ENCODE measurements at places on chromosomes 11 and 22.

DNA sequence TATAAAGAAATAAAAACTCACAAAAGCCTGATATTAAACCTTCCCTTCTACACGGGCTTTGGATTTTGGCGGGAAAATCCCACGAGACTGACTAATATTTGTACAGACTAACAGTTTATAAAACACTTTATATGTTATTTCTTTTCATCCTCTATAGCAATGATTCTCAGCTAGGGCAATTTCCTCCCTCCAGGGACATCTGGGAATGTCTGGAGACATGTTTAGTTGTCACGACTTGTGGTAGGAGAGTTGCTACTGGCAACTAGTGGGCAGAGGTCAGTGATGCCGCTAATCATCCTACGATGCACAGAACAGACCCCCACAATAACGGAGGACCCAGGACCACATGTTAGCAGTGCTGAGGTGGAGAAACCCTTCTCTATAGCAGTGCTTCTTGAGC lies 304.8 kb upstream of the PITPNB start:
- DNase-seq, result no peak

DNA sequence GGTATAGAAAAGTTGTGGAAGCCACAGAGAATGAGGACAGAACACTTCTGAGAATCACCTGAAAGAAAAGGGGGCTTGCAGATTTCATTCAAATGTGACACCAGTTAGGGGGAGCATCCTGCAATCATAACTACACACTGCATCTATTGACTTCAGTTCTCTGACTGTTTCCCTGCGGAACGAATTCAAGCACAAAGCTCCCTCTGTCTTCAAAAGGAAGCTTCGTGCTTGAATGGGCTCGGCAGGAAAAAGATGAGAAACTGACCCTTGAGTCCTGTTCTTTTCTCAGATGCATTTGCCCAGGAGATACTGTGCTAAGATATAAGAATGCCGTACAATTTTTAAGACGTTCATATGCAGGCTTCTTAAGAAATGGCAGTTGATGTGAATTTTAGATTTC lies 2000.4 kb upstream of the RAG2 start:
- no peak for DNase-seq

DNA sequence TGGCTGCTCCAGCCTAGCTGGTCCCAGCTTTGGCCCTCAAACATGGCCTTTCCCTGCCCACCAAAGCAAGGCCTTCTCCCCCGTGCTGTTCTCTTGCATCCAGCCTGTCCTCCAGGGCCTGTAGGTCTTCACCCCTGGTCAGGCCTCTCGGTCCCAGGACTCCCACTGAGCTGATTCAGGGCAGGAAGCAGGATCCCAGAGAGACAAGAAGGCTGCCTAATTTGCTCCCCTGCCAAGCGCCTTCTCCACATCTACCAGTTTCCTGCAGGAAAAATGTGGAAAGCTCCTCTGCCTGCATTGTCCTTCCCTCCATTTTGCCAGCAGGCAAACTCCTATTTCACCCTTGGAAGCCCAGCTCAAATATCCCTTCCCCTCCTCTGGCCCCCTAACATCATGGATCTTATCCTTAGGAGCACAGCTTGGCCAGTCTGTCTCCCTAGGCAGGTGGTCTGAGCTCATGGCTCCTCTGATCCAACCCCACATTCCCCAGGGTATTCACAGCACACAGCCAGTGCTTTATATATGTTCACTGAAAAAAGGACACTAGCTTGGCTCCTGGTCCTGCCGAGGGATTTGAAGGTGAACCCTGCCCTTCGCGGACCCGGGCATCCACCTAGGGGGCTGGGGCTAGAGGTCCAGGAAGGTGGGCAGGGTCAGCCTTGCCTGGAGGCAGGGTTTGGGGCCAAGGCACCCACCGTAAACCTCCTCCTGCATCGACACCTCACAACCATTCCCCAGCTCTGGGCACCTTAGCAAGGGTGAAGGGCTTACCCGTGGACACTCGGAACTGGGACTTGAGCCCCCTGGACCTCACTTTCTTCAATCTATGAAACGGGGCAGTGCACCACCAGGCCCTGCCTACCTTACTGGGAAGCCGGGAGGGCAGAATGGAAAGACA lies 968 bp downstream of the RHBDD3 start:
- no peak for DNase-seq

GRCh38 chr22:44279069-44279360 lies 33.7 kb downstream of the SHISAL1 start:
- no peak for DNase-seq

DNA sequence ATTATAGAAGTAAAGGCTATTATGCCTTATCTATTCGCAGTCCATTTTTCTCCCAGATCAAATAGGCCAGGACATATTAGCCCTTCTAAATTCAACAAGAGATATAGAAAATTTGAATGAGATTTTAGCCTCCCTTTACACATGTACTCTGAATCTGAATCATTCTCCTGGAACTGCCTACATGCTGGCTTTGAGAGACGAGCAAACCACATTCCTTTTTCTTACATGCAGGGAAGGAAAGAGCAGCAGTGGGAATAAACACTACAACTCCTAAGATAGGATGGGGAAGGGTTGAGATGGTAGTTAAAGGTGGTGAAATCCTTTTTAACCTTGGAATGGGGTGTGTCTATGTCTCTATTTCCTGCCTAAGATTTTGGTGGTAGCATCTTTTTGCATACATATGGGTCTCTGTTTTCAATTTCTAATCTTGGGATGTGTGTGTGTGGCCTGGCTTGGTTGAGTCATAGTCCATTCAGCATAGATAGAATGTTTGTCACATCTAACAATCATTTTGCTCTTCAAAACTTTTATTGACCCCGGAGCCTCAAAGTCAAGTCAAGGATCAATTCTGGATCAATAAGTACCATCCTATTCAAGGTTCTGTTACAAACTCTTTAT lies 11.1 kb upstream of the OOSP2 start:
- DNase-seq, result no peak

- DNase-seq, result no peak
Measured at GRCh38 chr11:122393209-122393860, 262.2 kb upstream of the UBASH3B start.

- no peak for DNase-seq
Measured at GRCh38 chr11:12089473-12089872, 20.9 kb upstream of the MICAL2 start.

DNA sequence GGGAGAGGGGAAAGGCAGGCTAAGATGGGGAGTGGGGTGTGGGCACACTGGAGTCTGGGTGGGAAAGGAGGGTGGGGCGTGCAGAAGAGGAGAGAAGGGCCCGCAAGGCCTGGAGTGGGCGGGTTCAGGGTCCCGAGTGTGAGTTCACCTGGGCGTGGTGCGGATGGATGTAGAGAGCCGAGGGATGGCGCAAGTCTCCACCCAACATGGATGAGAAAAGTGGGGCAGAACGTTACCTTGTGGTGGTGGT lies 364 bp upstream of the ABCC8 start:
- DNase-seq, result no peak

DNA sequence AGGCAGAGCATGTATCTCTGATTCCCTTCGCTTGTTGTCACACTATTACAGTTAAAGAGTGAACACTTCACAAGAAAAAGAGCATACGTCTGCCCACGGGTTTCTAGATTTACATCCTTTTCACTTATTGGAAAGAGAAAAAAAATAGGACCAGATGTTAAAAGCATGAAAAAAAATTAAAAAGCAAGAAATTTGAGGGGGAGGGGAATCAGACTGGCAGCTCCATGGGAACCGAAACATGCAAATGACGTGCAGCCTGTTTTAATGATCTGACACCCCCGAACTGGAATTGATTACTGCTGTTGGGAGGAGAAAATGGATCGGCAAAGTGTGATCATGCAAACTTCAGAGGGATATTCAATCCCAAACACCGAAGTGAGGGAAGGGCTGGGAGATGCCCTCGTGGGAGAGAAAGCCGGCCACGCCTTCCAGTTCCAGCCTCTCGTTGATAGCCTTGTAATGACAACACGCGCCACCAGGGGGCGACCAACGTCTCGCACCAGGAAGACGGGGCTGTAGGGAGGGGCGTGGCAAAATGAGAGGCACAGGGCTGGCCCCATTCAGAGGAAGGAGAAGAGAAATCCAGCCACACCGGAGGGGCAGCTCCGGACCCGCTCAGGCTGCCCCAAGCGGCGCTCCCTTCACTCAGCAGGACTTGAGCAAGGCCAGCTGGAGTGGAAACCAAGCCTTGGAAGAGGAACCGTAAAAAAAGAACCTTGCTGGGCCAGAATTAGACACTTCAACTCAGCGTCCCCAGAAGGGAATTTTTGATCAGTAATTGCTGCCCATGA lies 53.8 kb upstream of the SYT13 start:
- DNase-seq, result no peak

- no peak for DNase-seq
Measured at GRCh38 chr11:128505449-128506065, 81.8 kb downstream of the ETS1 start.

GRCh38 chr11:86374586-86374985 lies at the start of gene CCDC81:
CCDC81 (plus strand) TSS chr11:86374887; CDS start chr11:86375164, 277 bp downstream.
- DNase-seq, result no peak

GRCh38 chr11:45215098-45215865 lies 68.8 kb downstream of the PRDM11 start:
- DNase-seq, result no peak

DNA sequence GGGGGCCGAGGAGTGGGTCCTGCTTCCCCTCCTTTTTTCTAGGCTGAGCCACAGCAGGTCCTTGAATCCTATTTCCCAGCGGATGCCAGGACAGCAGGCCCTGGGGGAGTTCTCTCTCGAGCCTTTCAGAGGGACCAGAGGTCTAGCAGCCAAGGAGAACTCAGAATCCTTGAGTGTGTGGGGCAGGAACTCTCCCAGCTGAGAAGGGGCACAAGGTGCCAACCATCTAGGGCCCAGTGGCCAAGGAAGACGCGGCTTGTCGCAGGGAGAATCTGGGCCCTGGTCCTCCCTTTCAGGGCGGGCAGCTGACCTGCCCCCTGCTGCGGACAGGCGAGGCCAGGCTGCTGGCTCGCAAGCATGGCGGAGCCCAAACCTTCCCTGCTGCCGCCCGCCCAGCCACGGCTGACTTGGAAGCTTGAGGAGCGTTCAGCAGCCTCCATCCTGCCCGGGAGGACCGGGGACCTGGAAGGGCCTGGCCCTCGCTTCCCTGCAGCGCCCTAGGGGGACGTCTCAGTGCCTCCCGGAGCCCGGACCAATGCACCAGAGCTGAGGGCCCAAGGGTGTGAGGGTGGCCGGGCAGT lies 972 bp upstream of the TSSC4 start:
- no peak for DNase-seq

- no peak for DNase-seq
Measured at GRCh38 chr22:46734830-46735453, 3.1 kb downstream of the CERK start.

DNA sequence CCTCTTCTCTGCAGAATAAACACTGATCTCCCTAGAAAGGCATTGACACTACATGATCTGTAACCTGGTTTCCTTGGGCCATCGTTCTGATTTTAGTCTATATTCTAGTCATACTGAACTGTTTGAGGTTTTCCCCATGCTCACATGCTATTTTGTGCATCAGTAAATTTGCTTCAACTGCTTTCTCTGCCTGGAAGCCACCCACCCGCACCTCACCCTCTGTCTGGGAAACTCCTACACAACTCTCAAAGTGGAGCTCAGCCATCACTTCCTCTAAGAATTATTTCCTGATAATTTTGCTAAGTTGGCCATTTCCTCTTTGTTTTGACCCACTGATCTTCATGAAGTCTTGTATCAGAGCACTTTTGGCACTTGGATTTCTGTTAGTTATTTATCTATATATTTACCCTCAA lies 36.1 kb downstream of the MMP20 start:
- DNase-seq, result no peak

DNA sequence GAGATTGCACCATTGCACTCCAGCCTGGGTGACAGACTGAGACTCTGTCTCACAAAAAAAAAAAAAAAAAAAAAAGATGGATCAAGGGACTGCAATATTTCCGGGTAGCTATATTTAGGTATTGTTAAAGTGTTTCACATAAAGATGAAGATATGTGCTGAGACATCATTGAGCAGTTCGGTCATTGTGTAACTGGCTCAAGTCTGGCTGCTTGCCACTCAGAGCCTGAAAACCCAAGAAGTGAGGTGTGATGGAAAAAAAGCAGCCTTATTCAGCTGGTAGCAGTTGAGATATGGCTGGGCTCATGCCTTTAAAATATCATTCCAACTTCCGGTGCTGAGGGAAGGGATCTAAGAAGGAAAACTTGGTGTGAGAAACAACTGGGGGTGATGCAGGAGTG lies 46.9 kb downstream of the LUZP2 start:
- no peak for DNase-seq

DNA sequence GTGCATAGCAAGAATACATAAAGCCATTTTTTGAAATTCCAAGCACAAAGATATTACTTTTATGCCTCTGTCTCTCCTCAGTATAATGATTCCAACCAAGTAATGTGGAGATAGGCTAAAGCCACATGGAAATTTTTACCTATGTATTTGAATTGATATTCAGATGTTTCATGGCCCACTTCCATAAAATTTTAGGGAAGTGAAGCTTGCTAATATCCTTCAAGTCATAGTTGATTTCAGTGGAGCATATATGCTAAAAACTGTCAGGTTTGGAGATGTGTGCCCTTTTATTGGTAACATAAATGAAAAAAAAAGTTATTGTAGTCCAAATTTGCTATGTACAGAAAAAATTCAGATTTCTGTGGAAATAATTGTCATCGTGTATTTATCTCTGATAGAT lies 12.3 kb downstream of the MS4A4E start:
- no peak for DNase-seq

- no peak for DNase-seq
Measured at GRCh38 chr11:68751331-68751856, at the start of gene TESMIN. TESMIN (minus strand) TSS chr11:68751520; CDS start chr11:68750660, 860 bp downstream.

DNA sequence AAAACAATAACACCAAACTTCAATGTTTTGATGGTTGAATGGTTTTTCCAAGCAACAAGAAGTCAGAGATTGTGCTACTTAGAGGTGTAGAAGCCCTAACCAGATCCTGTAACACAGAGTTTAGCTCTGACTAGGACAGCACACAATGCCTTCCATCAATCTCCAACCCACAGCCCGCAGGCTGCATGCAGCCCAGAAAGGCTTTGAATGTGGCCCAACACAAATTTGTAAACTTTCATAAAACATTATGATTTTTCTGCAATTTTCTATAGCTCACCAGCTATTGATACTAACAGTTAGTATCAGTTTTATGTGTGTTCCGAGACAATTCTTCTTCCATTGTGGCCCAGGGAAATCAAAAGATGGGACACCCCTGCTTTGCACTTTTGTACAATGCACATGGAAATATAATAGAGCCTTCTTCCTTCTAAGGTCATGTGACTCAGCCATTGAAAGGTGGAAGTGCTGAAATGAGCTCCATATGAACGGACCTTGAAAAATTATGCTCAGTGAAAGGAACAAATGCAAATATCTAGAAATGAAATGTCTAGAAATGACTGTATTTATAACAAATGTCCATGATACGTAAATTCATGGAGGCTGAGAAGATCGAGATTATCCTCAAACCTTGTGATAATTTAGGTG lies 47.6 kb upstream of the VPREB1 start:
- no peak for DNase-seq

- no peak for DNase-seq
Measured at GRCh38 chr11:2834503-2835273, 50.9 kb downstream of the CDKN1C start.

- DNase-seq, result no peak
Measured at GRCh38 chr11:8372641-8373381, 109.1 kb upstream of the LMO1 start.

DNA sequence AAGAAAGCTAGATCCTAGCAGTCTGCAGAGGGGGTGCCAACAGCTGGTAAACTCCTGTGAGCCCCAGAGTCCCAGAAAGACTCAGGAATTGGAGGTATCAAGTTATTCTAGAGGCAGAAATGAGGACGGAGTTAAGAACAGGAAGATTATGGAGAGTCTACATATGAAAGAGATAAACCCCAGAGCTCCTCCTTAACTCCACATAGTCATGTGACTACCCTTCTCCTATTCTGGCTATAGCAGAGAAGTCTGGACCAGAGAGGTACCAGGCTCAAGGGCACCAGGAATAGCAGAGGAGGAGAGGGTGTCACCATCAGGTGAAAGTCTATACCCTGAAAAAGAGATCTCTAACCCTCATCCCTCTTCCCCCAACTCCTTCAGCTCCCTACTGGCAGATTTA lies 29.6 kb downstream of the SCUBE2 start:
- no peak for DNase-seq
